ENCODE measurements at places on chromosomes 3 and 15. TPM values are rescaled to one million over a fixed set of nuclear protein-coding genes. Genes with fewer than 3 reads are reported as not detected.

GRCh38 chr3:150760431-150761200 is 2.4 kb downstream of the SIAH2 start:
- DNase-seq: no peak

DNA sequence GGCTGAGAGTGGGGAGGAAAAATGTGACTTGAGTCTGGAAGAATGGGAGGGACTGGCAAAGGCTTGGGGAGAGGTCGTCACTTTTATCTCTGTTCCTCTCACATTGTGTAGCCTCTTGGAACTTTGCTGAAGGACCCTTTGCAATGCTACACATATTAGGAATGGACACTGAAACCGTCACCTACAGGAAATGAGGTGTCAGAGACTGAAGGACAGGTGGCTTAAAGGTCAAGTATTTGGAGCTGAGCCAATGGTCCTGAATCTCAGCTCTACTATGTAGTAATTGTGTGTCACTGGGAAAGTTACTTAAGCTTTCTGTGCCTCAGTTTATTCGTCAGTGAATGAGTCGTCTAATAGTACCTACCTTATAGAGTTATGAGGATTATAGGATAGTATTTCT is 14.7 kb downstream of the MCTP2 start:
- no peak for DNase-seq

- DNase-seq: peak; percentile 9
Measured at GRCh38 chr3:1092771-1093170, at the start of gene CNTN6. CNTN6 (plus strand) TSS chr3:1093024; CDS start chr3:1148009, 54,985 bp downstream.

Gene AHSG
- total RNA-seq: not detected

- no peak for DNase-seq
Measured at GRCh38 chr3:196390116-196390515, 42.1 kb downstream of the UBXN7 start.

DNA sequence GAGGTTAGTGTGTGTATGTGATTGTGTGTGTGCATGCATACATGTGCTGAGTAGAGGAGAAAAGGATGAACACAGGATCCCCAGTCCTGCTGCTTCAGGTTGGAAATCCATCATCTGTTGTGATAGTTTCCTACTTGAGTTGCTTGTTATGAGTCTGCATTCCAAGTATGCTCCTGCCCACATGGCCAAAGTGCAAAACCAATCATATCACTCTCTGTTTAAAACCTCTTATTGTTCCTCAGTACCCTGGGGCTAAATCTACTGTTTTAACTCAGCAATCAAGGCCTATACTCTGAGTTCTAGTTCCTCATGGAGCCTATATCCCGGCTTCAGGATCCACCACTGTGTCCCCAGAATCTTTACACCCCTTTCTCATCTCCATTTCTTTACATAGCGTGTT is 139.9 kb upstream of the TLE3 start:
- DNase-seq: no peak

DNA sequence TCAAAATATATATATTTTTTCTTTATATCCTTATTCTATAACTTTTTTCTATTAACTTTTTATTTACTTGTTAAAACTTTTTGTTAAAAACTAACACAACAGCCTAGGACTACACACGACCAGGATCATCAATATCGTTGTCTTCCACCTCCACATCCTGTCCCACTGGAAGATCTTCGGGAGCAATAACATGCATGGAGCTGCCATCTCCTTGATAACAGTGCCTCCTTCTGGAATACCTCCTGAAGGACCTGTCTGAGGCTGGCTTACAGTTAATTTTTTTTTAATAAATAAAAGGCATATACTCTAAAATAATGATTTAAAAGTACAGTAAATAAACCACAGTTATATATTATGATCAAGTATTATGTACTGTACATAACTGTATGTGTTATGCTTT is 58.9 kb downstream of the SFMBT1 start:
- DNase-seq: peak; percentile 32

DNA sequence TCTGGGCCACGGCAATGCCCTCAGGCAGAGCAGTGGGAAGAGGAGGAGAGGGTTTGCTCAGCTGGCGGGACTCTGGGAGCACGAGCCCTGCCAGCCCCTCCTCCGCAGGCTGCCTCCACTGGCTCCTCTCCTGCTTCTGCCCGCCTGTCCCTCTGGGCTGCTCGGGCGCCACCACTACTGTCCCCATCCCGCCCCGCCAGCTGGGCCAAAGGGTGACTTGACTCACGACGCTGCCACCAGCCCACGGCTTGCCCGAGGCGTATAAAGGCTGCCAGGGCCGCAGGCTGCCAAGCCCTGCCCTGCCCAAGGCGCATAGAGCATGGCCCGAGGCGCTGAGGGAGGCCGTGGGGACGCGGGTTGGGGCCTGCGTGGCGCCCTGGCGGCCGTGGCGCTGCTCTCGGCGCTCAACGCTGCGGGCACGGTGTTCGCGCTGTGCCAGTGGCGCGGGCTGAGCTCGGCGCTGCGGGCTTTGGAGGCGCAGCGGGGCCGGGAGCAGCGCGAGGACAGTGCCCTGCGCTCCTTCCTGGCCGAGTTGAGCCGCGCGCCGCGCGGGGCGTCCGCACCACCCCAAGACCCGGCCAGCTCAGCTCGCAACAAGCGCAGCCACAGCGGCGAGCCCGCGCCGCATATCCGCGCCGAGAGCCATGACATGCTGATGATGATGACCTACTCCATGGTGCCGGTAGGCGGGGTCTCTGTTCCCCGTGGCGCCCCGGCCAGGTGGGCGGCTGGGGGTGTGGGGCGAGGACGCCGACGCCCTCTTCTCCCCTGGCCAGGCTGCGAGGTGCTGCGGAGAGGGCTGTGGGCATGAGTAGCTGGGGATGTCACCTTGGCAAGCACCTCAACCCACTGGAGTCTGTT is at the start of gene GLDN:
TSS of gene GLDN (plus strand) at position 290 of the 861 bp plus-strand sequence. CDS start at position 320, 30 bp downstream.
- DNase-seq: peak; percentile 46

GRCh38 chr3:22594990-22595389 is 608.1 kb upstream of the UBE2E2 start:
- DNase-seq: no peak

DNA sequence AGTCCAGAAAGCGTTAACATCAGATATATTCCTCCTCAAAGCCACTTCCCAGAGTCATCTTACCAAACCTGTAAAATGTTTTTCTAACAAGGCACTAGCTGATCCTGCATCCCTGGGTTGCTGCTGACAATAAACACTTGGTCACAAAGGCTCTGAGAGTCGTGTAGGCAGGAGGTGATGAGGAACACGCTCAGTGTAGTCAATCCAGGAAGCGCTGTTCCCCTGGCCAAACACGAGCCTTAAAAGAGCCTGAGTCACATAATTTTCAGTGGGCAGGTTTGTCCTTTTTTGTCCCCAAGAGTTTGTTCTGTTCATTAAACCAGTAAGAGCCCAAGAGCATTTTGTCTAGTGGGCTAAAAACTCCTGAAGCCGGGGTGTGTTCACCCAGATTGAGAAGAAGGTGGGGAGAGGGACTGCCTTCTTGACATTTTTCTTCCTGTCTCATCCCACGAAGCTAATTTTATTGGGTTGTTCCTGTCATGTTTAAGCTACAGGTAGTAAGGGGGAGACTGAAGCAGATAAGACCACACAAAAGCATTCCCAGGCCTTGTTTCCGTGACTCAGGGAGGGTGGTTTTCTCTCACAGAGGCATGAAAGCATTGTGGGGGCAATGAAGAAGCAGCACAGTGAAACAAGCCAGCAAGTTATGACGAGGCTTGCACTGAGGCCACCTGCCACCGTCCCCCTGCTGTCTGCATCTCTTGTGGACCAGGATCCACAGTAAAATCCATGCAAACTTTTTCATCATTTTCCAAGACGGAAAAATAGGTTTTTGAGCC is 73.7 kb downstream of the FOXB1 start:
- no peak for DNase-seq

DNA sequence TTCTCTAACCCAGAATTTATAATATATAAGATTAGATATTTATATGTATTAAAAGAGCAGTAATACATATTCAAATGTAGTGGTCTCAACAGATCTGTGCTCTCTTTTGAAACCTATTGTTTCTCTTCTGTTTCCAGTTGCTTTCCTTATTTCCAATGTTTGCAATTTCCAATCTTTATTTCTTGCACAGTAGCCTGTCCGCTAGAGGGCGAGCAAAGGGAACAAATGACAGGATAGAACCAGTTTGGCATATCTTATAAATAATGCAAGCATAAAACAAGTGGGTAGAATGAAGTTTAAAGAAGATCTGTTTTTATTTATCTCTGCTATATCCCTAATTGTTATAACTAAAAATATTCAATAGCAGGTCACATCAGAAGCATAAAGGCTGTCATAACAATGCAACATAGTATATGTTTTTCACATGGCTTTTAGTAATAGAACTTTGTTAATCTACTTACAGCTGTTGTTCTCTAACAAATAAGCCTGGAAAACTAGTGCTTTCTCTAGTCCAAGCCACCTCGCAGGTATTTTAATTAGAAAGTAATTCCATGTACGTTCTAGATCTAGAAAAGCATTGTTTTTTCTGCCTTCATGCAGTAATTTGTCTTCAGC is 15.1 kb upstream of the TCAIM start:
- DNase-seq: peak; percentile 80

DNA sequence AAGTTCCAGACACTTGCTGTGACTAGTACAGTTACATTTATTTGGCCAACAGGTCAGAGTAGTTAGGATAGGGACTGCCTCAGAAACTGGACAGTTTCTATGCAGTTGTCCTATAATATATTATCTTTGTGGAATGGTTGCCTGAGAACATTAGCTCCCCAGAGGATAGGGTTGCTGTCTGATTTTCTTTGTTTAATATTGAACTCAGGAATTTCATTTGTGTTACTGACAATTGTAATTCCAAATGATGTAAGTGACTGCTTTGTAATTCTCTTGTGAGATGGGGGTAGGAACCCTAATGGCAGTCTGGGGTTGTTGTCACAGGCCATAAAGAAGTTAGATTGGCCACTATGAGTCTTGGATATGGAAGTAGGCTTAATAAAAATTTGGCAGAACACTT is 2.2 kb downstream of the NXPE3 start:
- peak; percentile 18 for DNase-seq

GRCh38 chr3:155252535-155252934 is 40.9 kb downstream of the STRIT1 start:
- DNase-seq: peak; percentile 61

GRCh38 chr3:12970684-12971083 is 102.5 kb downstream of the IQSEC1 start:
- no peak for DNase-seq

GRCh38 chr3:156148345-156148945 is 28.1 kb downstream of the KCNAB1 start:
- no peak for DNase-seq

Gene MINAR1
- 0.33 TPM for total RNA-seq

DNA sequence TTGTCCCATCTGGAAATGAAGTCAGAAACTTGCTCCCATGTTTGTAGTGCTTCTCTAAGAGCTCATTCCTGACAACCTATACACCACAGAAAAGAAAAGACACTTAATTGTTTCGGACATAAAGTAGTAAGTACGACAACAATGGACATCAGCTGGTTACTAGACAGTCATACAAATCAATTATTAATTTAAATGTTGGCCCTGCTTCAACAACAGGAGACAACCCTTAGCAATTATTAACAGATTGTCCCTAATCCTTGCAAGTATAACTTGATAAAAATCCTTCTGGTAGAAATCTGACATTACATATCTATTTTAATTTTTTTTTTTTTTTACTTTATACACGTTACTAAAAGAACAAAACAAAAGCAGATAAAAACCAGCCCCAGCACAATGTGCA is 29.8 kb downstream of the ERICH6 start:
- no peak for DNase-seq

DNA sequence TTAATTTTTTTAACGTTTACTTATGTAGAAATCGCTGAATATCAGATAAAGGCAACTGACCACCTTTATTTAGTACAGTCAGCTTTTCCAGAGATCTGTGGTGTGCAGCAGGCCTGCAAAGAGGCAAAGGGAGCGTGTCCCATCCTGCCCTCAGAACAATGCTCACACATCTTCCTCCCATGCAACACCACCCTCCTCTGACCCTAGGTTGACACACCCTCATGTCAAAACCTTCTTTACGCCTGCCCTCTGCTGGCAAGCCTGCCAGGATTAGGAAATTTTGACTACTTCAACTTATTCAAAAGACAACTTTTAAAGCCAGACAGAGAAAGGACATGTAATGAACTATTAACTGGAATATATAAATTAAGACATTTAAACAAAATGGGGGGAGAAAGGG is 513.7 kb downstream of the FOXP1 start:
- DNase-seq: no peak

- DNase-seq: no peak
Measured at GRCh38 chr3:126792998-126793397, 89.0 kb downstream of the CHCHD6 start.

DNA sequence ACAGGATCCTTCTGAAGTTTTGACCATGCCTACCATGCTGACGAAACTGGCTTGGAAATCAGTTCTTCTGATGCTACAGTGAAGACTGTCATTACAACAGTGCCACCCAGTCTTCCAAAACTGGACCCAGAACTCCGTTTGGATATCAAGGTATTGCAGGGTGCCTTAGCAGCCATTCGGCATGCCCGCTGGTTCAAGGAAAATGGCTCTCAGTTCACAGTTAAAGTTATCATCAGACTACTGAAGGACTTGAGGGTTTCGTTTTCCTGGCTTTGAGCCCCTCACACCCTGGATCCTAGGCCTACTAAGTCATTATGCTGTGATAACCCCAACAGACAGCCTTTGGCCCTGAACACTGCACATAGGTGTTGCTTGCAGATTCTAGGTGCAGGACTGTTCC is 351.0 kb downstream of the MAGI1 start:
- DNase-seq: no peak

GRCh38 chr3:133125171-133125570 is 87.0 kb downstream of the TMEM108 start:
- no peak for DNase-seq

Gene HESX1
- 0.99 TPM for total RNA-seq

- DNase-seq: no peak
Measured at GRCh38 chr3:28103861-28104260, 137.6 kb upstream of the CMC1 start.

DNA sequence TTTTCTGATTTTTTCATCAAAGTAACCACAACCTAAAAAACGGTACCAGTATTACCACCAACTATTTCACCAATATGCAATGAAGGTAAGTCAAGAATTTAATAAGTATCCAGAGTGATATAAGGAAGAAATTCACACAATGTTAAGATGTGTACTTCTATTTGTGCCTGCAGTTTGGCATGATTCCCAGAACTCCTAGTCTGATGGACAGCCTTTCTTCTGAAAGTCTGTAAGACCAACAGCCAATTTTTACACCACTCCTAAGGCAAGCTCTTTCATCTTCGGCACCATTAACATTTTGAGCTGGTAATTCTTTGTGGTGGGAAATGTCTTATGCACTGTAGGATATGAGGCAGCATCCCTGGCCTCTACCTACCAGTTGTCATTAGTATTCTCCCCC is 108.3 kb downstream of the VPS13C start:
- DNase-seq: peak; percentile 17

DNA sequence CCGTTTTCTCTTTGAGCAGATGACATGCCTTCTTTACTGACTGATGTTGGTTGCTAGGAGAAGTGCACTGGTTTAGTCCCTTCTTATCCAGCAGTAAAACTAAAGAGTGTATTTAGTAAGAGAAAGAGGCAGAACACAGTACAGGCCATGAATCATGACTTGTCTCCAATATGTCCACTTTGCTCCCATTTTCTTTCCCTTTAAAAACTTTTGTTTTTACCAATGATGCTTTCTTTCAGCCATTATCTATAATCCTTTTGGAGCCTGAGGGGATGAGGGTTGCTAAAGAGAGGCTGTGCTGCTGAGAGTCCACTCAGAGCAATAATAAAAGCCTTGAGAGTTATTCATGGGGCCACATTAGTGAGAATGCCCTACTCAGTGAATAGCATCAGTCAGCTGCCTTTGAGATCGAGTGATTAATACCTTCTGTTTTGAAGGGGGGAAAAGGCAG is 12.2 kb downstream of the ROBO2 start:
- DNase-seq: no peak

GRCh38 chr3:23256741-23257435 is 53.8 kb downstream of the UBE2E2 start:
- DNase-seq: peak; percentile 23
